ENCODE measurements at places on chromosomes 1 and 21. TPM values are rescaled to one million over a fixed set of nuclear protein-coding genes. Genes with fewer than 3 reads are reported as not detected.

ZNF684 gene
- 5.3 TPM for total RNA-seq

ADAMTS1 gene
- total RNA-seq: 3.3 TPM

ZRANB2 gene
- 64.9 TPM for total RNA-seq

PHLDA3 gene
- 12.3 TPM for total RNA-seq

CFAP141 gene
- total RNA-seq: not detected

MAN1C1 gene
- total RNA-seq: 1.5 TPM

MIXL1 gene
- 0.69 TPM for total RNA-seq

- no peaks in the 10 kb centered on the region for H3K4me1 ChIP-seq
- no peak overlapping the region for H3K27ac ChIP-seq
- H3K27me3 ChIP-seq: no peaks in the 10 kb centered on the region
These were observed 68.7 kb upstream of the LRIF1 start for GRCh38 chr1:111032295-111032897.

GRCh38 chr1:22347854-22348760 is 103.5 kb upstream of the ZBTB40 start:
- H3K4me3 ChIP-seq: no peak overlapping the region
- no peaks in the 10 kb centered on the region for H3K36me3 ChIP-seq
- DNase-seq: peak; percentile 62
- no peaks in the 10 kb centered on the region for H3K27me3 ChIP-seq

DNA sequence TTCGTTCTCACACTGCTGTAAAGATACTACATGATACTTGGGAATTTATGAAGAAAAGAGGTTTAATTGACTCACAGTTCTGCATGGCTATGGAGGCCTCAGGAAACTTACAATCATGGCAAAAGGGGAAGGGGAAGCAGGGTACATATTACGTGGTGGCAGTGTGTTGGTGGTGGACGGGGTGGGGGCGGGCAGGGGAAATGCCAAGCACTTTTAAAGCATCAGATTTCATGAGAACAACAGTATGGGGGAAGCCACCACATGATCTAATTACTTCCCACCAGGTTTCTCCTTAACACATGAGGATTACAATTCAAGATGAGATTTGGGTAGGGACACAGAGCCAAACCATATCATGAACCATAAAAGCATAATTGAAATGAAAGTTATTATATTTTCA is 88.5 kb downstream of the UBE2U start:
- no peaks in the 10 kb centered on the region for H3K36me3 ChIP-seq
- no peak overlapping the region for H3K27ac ChIP-seq
- H3K27me3 ChIP-seq: no peaks in the 10 kb centered on the region
- no peak for DNase-seq
- H3K4me3 ChIP-seq: no peak overlapping the region

GRCh38 chr1:193533853-193534252 is 347.4 kb upstream of the B3GALT2 start:
- H3K27ac ChIP-seq: no peak overlapping the region
- no peaks in the 10 kb centered on the region for H3K27me3 ChIP-seq
- H3K4me3 ChIP-seq: no peak overlapping the region
